ENCODE measurements at places on chromosomes 7 and 10.

DNA sequence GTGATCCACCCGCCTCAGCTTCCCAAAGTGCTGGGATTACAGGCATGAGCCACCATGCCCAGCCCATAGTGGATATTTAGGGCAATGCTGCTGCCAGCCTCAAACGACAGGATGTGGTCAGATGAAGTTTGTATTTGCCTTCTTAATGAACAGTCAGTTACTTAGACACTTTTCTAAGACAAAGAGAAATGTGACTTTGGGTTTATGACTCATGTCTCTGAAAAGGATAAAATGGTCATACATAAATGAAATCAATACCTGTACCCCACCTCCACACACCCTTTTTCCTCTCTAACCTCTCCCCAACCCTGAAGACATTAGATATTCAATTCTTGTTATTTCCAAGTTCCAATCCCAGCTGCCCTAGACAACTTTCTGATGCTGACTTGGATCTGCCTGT, 109.3 kb upstream of the INSIG1 start:
- DNase-seq: no peak

- DNase-seq: no peak
Observed at GRCh38 chr7:108973075-108973474, 403.4 kb downstream of the DNAJB9 start.

DNA sequence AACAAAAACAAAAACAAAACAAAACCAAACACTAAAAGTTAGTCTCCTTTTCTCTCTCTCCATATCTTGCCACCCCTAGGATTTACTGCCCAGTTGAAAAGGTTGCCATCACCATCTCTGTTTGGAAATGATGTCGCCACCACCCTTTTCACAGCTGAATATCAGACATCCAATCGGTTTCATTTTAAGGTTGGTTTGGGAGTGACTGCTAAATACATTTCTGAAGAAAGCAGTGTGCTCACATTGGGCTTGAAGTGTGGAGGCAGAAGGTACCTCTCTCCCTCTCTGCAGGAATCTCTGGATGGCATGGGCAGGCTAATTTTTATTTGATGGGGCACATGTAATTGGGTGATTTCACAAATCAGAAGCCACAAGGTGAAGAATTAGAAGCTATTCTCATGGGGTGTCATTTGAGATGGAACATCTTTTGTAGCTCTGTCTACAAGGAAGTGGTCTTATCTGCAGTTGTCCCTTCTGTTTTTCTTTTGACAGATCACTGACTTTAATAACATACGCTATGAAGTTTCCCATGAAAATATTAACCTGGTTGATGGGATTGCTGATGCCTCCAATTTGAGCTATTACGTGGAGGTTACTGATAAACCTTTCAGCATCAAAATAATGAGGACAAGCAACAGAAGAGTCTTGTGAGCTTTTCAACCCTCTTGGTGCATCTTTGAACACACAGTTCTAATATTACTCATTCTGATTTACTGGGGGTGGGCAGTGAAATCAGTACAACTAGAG, 20.1 kb downstream of the MGAM2 start:
- no peak for DNase-seq

DNA sequence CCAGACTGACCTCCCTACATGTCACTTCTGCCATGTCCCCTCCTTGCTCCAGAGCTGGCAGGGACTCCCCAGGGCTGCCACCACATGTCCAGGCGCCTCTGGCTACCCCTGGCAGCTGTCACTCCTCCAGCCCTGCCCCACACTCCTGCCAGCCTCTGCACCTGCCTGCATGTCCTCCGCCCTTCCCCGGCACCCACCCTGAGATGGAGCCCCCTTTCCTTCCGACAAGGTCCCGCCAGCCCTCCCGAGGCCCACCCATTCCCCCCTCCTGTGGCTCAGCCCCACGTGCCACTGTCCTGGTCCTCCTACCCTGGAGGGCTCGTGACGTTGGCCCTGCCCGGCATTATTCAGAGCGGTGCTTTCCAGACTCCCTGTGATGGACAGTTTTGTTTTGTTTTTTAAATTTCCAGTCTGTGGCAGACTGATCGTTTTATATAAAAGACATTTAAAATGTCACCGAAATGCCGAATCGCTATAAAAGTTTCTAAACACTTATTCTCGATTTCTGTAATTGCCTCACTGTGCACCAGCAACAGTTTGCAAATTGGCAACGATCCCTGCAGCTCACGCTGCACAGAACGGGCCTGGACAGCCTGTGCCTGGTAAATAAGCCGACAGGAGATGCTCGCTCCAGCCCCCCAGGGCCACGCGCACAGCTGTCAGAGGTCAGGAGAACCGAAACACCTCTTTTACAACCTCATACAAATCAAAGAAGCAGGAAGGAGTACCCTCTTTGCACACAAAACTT, 111.1 kb upstream of the SH2B2 start:
- DNase-seq: no peak

DNA sequence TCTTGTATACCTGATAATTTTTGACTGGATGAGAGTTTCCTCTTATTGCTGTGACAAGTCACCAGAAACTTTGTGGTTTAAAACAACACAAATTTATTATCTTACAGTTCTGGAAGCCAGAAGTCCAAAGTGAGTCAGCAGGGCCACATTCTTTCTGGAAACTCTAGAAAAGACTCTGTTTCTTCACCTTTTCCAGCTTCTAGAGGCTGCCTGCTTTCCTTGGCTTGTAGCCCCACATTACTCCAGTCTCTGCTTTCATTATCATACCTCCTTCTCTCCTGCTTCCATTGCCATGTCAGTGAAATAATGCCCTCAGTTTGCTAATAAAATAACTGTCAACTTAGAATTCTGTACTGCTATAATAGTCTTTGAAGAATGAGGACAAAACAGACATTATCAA, 65.3 kb downstream of the VCL start:
- DNase-seq: no peak

GRCh38 chr10:36038316-36038955, 396.3 kb upstream of the FZD8 start:
- no peak for DNase-seq

DNA sequence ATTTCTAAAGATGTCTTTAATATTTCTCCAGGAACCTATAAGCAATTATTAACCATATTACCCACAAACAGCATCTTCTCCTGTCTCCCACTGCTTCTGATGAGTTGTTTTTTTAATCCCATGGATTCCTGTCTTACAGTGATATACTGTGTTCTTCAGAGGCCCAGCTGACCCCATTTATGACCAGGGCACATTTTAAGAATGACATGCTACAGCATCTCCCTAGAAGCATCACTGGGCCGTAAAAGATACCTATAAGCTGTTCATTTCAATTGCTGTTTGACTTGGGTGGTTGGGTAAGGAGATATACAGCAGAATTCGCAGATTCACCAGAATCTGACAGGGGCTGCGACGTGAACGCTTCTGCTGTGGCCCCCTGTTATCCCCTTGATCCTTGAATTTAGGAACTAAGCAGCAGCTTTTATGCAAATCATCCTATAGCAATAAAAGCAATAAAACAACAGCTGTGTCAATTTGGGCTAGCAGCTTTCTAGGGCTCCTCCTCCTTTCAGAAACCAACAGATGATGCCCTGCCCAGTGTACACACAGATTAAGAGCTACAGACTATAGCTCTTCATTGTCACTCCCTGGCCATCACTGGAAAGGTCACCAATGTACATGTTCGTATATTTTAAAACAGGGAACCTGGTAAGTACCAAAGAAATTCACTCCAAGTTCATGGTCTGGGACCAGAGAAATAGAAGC, 86.8 kb downstream of the CPEB3 start:
- DNase-seq: no peak

- DNase-seq: no peak
Observed at GRCh38 chr10:119644994-119645393, 6.2 kb upstream of the BAG3 start.

DNA sequence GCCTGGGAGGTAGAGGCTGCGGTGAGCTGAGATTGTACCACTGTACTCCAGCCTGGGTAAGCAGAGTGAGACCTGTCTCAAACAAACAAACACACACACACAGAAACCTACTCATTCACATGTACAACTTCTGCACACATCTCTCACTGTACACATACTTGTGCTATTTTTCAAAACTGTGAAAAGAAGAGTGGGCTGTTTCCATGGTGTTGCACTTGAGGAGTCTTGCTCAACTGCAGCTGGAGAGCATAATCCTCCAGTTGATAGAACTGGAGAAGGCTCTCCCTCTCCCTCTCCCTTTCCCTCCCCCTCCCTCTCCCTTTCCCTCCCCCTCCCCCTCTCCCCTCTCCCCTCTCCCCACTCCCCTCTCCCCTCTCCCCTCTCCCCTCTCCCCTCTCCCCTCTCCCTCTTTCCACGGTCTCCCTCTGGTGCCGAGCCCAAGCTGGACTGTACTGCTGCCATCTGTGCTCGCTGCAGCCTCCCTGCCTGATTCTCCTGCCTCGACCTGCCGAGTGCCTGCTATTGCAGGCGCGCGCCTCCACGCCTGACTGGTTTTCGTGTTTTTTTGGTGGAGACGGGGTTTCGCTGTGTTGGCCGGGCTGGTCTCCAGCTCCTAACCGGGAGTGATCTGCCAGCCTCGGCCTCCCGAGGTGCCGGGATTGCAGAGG, 43.7 kb upstream of the DLD start:
- DNase-seq: no peak

Measured in stimulated activated CD4-positive, alpha-beta T cell treated with anti-CD3 and anti-CD28 coated beads, TNF-alpha, amount 100 ng/mL, for 4 hours (primary cell).